ENCODE measurements at places on chromosomes 11 and 22.

DNA sequence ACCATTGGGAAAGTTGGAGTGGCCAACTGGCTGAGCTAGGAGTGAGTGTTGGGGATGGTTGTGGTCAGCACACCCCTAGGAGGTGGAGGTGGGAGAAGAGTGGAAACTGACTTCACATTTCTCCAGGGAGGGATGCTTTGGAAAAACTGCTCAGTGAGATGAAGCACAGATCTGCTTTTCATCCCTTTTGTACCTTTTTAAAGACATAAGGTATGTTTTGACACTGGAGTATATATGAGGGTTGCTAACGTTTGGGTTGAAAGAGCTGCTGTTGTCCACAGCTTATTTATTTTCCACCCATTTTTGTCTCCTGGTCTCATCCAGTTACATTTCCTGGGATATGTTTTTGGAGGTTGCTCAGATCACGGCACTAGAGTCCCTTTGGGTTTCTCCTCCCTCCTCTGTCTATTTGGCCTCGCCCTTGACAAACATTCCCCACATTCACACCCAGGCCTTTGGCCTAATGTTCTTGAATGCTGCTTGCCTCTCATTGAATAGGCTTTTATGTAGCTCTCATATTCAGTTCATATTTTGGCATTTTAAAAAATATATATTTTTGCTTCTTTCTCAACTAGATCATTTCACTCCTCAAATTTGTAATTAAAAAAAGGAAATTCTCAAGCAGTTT lies 8.3 kb downstream of the SREBF2 start:
- DNase-seq, result no peak

- no peak for DNase-seq
Measured at GRCh38 chr11:6387811-6388599, 2.3 kb upstream of the SMPD1 start.

DNA sequence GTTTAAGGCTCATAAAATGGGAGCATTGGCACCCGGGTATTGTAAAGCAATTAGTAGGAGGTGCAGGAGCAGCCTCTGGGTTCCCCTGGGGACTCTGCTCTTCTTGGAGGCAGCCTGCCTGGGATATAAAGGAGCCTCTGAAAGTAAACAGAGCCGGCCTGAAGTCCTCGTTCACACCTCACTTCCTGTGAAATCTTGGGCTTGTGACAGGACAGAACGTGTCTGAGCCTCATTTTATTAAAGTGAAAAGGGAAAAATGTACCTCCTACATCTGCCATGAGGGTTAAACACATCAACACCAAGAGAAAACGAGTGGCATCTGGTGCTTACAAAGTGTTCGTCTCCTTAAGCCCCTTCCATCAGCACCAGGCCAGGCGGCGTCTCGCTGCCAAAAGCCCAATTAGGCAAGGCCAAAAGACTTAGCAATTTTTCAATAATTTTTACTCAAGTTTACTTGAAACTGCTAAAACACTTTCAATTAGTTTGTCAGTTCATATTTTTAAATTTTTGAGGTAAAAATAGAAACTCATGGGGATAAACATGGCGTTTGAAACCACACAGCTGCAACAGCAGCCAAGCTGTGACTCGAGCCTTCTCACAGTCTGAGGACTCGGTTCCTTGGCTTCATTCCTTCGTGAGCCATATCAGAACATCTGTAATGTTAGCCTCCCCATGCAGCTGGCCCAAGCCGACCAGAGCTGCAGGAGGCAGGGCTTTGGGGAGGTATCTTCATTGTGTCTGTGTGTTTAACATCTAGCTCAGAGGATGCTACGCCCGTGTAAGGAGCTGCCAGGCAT lies 33.6 kb downstream of the MAP6 start:
- no peak for DNase-seq

GRCh38 chr22:45972091-45972888 lies 4.7 kb downstream of the WNT7B start:
- DNase-seq, result no peak

DNA sequence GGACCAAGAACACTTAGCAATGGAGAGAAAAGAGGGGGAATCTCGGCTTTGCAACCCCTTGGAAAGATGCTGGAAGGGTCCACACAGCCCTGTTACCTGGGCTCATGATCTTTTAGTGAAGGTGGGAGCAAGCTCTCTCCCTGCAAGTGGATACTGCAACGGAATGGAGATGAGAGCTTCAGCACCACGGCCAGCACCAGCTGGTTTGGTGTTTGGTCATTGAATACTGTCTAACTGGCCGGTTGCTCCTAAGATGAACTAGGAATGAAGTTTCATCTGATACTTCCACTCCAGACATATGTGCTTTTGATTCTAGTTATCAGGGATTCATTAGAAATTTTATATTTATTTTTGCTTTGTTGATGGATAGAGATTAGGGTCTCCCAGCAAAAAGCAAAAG lies 16.3 kb downstream of the HTR3A start:
- no peak for DNase-seq

- no peak for DNase-seq
Measured at GRCh38 chr22:44132724-44133123, 48.0 kb upstream of the PARVG start.

GRCh38 chr22:48240935-48241230 lies 1478.4 kb downstream of the TBC1D22A start:
- no peak for DNase-seq

DNA sequence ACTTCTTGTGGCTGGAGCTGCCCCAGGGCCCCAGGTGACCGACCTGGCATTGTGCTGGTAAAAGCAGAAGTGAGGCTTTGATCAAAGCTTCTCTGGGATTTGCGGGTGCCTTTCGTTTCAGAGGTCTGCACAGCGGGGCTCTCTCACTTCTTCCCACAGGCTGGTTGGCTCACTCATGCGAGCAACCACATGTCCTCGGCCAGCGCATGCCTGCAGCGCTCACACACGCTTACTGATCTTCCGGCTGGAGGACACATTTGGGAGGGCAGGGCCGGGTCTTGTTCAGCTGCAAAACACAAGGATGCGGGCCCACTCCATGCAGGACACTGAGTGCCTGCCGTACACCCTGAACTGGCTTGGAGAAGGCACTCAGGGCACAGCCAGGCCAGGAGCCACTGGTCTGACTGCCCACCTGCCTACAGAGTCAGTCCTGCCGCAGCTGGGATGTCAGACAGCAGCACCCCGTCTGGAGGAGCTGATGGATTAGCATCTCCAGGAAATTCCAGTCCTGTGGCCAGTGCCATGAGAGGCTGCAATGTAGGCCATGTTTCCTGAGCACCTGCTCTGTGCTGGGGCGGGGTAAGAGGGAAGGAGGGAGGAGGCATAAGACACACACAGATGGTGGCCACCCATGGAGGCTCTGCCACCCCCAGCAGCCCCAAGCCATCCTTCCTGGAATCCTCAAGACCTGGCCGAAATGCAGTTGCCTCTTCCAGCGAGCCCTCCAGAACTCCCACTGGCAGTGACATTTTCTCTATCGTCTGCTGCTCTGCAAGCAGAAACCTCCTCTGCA lies 1383.2 kb downstream of the BRD1 start:
- no peak for DNase-seq

DNA sequence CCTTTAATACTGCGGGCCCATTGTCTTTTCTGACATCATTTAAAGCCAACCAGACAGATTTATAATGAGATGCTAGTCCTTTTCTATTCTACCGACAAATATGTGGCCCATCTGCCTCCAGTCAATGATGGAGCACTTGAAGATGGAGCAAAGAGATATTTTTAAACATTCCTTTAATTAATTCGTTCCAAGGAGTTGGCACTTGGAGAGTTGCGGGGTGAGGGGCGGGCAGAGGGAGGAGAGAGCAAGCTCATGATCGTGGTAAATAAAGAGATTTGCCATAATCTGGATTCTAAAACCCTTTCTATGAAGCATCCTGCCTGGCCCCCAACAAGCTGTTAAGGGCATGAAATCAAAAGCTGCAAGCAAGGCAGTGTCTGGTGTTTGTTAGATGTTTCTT lies 5.0 kb downstream of the SLC1A2 start:
- DNase-seq, result no peak

DNA sequence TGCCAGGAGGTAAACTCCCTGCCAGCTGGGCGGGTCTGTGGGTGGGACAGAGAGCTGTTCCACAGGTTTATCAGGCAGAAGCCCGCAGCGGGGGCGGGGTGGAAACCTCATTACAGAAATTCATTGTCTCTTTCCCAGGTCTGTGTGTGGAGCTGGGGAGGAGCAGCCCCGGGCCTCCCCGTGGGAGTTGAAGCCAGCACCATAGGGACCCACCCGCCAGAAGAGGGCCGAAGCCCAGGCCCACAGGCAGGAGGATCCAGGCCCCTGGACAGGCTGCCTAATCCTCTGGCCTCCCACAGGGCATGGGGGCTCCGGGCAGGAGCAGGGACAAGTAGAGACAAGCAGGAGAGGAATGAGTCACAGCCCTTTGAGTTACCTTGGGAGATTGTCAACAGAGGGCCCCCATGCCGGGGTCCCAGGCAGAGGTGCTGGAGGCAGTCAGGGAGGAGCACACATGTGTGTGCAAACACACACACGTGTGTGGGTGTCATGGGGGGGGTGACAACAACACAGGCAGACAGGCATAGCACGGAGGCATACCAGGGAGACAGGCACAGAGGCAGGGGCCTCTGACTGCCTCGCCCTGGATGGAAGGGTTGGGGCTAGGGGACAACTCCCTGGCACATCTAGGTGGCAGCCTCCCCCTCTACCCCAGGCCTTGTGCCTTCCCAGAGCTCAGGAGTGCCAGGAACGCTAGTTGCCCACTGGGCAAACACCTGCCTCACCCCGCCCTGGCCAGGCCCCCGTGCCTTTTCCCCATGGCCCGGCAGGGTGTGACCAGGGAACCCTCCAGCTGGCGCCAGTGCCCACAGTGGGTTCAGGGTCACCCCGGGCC lies 1.4 kb downstream of the CDC42BPG start:
- no peak for DNase-seq

DNA sequence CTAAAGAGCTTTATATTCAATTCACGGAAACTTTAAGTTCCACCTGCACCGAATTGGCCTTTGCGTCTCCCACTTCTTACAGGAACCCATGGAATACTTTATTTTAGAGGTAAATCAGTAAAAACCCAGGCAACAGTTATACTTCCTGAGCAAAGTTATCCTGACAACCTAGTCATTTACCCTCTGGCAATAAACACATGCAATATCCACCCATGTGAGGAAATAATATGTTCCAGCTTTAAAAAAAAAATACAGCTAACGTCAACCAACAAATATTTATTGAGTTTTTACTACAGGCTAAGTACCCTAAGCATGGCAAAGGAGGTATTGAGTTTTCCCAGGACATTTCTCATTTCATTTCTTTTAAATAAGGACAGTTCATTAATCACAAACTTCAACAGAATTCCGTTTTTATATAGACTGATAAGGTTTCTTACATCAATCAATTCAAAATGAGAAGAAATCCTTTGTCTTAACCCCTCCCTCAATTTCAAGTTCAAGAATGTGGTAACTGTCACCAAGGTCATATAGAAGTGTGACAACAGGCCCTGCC lies 38.3 kb upstream of the CCDC34 start:
- no peak for DNase-seq

DNA sequence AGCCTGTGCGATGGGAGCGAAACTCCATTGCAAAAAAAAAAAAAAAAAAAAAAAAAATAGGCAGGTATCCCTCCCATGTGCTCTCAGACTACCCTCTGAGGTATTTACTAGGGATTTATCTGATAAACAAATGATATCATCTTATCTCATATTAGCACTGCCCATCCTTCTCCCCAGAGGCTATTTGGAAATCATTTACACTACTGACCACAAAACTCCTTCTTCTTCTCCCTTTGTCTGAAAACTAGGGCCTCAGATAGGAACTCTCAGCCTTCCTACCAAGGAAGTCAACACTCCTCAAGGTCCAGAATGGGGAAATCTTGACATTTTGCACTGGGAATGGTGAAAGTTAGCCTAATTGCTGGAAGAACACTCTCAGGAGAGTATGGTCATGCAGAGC lies 46.4 kb downstream of the LARGE2 start:
- no peak for DNase-seq

DNA sequence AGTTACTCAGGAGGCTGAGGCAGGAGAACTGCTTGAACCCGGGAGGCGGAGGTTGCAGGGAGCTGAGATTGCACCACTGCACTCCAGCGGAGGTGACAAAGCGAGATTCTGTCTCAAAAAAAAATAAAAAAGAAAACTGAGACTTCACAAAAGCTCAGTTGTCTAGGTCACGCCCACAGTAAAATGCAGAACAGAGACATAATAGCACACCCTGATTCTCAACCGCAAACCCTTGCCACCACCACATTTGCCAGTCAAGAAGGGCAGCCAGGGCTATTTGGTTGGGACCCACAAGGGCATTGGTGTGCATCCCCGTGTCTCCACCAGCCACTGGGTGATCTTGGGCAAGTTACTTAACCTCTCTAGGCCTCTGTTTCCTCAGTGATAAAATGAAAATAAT lies 25.4 kb downstream of the CREB3L1 start:
- DNase-seq, result no peak
